ENCODE measurements at places on chromosomes 1 and 21. TPM values are rescaled to one million over a fixed set of nuclear protein-coding genes. Genes with fewer than 3 reads are reported as not detected.

GRCh38 chr1:37360011-37360410 lies 114.4 kb upstream of the ZC3H12A start:
- DNase-seq = no peak

KRTAP12-2 gene
- total RNA-seq = not detected

DENND2C gene
- total RNA-seq = 3.2 TPM

- no peak for DNase-seq
Observed at GRCh38 chr1:237146241-237146640, 104.3 kb downstream of the RYR2 start.

HAPLN2 gene
- 0.23 TPM for total RNA-seq

- DNase-seq = no peak
Observed at GRCh38 chr21:45032977-45033710, 41.2 kb upstream of the ADARB1 start.

Data from Daoy (cell line).